ENCODE measurements at places on chromosomes 5 and 9. TPM values are rescaled to one million over a fixed set of nuclear protein-coding genes. Genes with fewer than 3 reads are reported as not detected.

DNA sequence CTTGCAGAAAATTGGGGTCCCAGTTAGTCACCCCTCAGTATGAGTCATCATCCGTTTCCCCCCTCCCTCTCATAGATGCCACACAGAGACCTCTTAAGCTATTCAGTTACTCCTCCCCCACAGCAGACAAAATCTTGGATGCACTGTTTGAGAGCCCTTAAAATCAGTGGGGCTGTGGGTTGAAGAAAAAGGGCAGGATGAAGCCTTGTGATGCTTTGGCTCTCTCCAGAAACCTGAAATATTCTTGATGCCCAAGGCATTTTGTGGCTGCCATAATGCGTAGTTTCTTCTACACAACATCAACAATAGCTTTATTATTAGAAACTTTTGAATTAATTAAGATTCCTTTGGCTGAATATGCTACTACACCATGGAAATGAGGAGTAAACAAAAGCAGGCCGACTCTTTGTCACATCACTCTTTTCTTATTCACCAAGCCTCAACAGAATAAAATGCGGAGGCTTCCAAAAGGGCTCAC, 133.8 kb downstream of the MRPS30 start:
- no peak overlapping the region for H3K4me3 ChIP-seq
- peaks cover under 1% of the 10 kb centered on the region for H3K36me3 ChIP-seq
- H3K27me3 ChIP-seq: peaks cover 2% of the 10 kb centered on the region
- peaks cover 7% of the 10 kb centered on the region for H3K4me1 ChIP-seq

The SOX30 gene
- 0.65 TPM for total RNA-seq

DNA sequence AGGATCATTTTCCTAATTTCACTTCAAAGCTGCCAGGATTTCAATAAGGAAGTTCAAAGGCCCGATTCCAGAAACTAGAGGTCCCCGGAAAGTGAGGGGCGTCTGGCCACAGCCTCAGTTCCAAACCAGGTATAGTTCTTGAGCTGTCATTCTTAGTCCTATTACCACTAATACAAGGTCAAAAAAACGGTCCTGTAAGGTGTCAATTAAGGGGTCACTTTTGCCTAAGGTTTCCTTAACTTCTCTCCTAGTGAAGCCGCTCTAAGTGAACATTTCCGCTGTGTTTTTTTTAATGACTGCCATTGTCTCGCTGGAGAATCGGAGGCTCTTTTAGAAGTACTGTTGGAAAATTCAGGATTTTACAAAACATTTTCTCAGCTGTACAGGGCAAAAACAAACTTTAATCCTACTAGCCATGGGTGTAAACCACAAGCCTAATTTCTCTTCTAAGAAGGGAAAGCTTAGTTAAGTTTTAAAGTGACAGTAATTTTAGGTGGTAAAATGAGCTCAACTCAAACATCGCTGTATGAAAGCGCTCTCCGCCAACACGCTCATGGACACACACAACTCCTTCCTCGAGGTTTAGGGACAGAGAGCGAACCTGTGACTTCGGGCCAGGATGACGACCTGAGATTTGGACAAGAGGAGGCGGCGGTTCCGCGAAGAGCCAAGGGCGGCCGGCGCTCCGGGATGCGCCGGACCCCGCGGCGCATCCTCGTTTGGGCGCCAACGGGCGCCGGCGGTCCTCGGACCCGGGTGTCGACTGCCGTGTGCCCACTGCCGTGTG, 76.7 kb upstream of the IFNE start:
- DNase-seq: peak; percentile 14
- peaks cover 22% of the 10 kb centered on the region for H3K4me1 ChIP-seq
- peak overlapping the region; percentile 85 for H3K4me3 ChIP-seq
- peaks cover 34% of the 10 kb centered on the region for H3K27me3 ChIP-seq
- peak overlapping the region; percentile 25 for H3K27ac ChIP-seq

The SPINK6 gene
- not detected for total RNA-seq

DNA sequence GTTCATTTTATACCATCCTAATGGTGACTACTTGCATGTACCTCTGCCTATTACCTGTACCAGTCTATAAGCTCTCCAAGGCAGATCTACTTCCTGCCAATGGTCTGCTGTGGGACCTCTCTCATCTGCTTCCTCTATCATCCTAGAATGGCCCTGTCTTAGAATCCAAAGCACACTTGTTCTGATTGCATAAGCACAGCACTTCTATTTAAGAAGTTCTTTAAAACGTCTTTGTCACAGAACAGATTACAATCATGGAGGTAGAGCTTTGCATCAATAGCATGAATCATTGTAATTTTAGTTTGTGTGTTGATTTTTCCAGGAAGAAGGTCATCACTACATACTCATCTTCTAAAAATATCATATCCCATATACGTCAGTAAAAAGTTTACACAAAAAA, 131.8 kb upstream of the ACOT12 start:
- DNase-seq: no peak
- peaks cover 5% of the 10 kb centered on the region for H3K4me1 ChIP-seq
- no peaks in the 10 kb centered on the region for H3K36me3 ChIP-seq
- H3K27ac ChIP-seq: peak overlapping the region; percentile 8
- no peak overlapping the region for H3K4me3 ChIP-seq

DNA sequence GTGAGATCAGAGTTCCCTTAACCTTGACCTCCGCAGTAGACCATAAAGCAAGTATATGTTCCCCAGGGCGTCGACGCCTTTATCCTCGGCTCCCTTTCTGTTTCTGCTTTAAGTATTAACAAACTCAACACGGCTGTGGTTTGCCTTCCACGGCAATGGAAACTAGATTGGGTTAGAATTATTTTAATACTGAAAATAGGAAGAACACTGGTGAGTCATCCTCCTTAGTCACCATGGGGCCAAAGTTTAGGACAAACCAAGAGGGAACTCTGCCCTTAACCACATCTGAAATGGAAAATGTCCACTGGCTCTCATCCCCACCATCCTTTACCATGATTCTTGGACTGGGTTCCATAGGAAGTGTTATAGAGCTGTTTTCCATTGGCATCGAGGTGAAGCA, 386.1 kb downstream of the ACTL7B start:
- no peak overlapping the region for H3K4me3 ChIP-seq
- no peaks in the 10 kb centered on the region for H3K4me1 ChIP-seq
- H3K36me3 ChIP-seq: no peaks in the 10 kb centered on the region

The SLC25A51 gene
- total RNA-seq: 25.8 TPM

DNA sequence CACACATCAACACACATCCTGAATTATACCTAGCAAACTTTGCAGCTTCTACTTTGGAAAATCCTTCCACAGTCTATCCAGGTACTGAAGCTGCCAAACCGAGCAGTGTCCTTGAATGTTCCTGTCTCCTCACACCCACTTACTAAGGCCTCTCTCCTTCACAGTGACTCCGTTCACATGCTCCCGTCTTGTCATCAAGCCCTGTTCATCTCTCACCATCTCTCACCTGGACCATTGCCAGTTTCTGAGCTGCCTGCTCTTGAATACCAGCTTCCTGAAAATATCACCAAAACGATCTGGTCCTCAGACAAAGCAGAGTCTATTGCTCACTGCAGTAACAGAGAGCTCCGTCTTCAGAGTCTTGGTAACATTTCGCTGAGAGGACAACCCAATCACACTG, 57.4 kb downstream of the GCNT1 start:
- DNase-seq: peak; percentile 31
- no peaks in the 10 kb centered on the region for H3K36me3 ChIP-seq
- H3K4me3 ChIP-seq: no peak overlapping the region

The RABGAP1 gene
- 27.1 TPM for total RNA-seq

The SLC22A5 gene
- total RNA-seq: 2.8 TPM

- no peaks in the 10 kb centered on the region for H3K36me3 ChIP-seq
- H3K27ac ChIP-seq: no peak overlapping the region
- H3K4me3 ChIP-seq: no peak overlapping the region
- no peak for DNase-seq
Measured at GRCh38 chr5:156230887-156231286, 96.1 kb upstream of the SGCD start.

DNA sequence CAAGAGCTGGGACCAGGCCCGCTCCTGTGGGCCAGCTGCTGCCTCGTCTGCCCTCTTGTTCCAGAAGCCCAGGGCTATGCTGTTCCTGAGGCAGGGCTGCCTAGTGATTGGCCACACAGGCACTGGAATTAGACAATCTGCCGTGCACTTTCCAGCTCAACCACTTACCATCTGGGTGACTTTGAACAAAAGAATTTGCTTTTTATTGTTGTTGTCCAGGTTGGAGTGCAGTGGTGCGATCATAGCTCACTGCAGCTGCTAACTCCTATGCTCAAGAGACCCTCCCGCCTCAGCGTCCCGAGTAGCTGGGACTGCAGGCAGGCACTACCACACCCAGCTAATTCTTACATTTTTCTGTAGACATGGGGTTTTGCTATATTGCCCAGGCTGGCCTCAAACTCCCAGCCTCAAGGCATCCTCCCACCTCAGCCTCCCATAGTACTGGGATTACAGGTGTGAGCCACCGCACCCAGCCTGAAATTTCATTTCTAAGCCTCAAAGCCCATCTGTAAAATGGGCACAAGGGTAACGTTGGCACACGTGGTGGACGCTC, 1.2 kb upstream of the NEK6 start:
- H3K27me3 ChIP-seq: peaks cover 15% of the 10 kb centered on the region
- peaks cover 71% of the 10 kb centered on the region for H3K4me1 ChIP-seq
- H3K27ac ChIP-seq: no peak overlapping the region
- H3K4me3 ChIP-seq: peak overlapping the region; percentile 80

DNA sequence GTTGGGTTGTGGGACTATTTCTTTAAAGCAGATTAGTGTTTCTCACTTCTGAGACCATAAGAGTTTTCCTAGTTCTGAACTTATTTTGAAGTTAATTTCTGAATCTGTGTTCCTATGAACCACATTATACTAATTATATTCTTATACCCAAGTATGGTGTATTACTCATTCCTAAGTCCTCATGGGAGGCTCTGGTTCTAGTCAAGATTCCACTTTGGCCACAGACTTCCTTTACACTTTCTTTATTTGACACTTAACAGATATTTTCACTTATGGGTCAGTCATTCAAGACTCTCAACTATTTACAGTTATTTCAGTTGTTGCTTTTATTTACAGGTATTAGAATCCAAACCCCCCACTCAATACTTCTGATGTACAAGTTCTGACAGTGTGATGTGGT, 937.2 kb upstream of the TYRP1 start:
- H3K4me1 ChIP-seq: no peaks in the 10 kb centered on the region
- no peaks in the 10 kb centered on the region for H3K36me3 ChIP-seq
- no peak overlapping the region for H3K4me3 ChIP-seq
- no peak for DNase-seq
- no peaks in the 10 kb centered on the region for H3K27me3 ChIP-seq
- no peak overlapping the region for H3K27ac ChIP-seq

The TAF11L6 gene
- total RNA-seq: not detected

The PCDHB9 gene
- total RNA-seq: not detected

The CSF2 gene
- total RNA-seq: 128 TPM

The STPG3 gene
- total RNA-seq: not detected

The NXNL2 gene
- not detected for total RNA-seq

GRCh38 chr5:136423944-136424606, 58.7 kb upstream of the TRPC7 start:
- H3K4me3 ChIP-seq: no peak overlapping the region
- no peaks in the 10 kb centered on the region for H3K27me3 ChIP-seq
- no peaks in the 10 kb centered on the region for H3K36me3 ChIP-seq
- H3K27ac ChIP-seq: no peak overlapping the region
- no peak for DNase-seq

DNA sequence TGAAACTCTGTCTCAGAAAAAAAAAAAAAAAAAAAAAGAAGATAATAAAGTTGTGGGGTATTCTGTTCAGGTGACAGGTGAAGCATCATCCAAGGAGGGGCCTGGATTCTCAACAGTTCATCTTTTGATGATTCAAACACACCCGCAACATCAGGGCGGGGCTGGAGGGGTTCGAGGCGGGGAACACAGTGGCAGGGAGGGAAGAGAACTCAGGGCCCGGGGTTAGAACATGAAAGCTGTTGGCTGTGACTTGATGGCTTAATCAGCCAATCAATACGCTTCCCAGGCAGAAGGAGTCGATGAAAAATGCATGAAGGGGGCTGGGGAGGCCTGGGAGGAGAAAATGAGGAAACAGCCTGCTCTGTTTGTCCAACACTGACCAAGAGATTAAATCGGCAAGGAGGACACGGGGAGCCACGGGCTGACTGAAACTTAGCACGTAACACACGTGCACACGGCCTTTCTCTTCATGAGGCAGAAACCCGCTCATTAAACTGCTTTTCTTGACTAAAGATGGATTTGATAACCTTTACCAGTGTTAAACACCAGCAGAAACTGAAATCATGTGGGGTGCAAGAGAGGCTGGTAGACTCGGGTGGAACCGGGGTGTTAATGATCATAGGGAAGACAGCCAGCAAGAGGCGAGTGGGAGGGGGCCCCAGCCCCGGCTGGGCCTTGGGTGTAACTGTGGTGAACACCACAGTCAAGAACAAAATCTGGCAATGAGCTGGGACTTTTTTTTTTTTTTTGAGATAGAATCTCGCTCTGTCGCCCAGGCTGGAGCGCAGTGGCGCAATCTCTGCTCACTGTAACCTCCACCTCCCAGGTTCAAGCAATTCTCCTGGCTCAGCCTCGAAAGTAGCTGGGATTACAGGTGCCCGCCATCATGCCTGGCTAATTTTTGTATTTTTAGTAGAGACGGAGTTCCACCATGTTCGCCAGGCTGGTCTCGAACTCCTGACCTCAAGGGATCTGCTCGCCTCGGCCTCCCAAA, 105.7 kb upstream of the RAPGEF1 start:
- no peaks in the 10 kb centered on the region for H3K36me3 ChIP-seq
- H3K4me3 ChIP-seq: no peak overlapping the region
- peak; percentile 27 for DNase-seq
- peaks cover 11% of the 10 kb centered on the region for H3K27me3 ChIP-seq
- H3K4me1 ChIP-seq: peaks cover under 1% of the 10 kb centered on the region
- no peak overlapping the region for H3K27ac ChIP-seq

- no peak for DNase-seq
- H3K27ac ChIP-seq: no peak overlapping the region
- no peaks in the 10 kb centered on the region for H3K4me1 ChIP-seq
- H3K36me3 ChIP-seq: no peaks in the 10 kb centered on the region
- no peak overlapping the region for H3K4me3 ChIP-seq
Measured at GRCh38 chr5:11248966-11249365, 487.9 kb upstream of the DAP start.

DNA sequence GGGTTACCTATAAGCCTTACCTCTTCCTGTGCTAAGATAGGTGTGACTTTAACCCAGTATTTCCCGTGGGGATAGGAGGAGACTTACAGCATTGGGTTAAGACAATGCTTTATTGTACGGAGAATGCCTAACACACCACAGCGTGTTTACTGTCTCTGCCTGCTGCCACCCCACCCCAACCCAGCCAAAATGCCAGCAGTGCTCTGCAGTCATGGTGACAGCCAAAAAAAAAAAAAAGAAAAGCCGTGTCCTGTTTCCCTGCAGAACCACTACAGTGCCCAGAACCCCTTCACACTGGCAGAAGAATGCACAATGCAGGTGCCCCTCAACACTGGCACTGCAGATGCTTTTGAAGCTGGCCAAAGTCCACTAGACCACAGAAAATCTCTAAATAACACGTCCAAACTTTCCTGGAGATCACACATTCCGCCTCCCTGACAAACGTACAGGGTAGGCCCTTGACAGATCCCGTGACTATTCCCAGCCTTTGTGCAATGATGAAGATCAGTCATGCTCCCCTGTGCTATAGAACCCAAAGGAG, 102.2 kb downstream of the SERINC5 start:
- no peak for DNase-seq
- H3K36me3 ChIP-seq: peaks cover 44% of the 10 kb centered on the region
- peaks cover 60% of the 10 kb centered on the region for H3K4me1 ChIP-seq
- peak overlapping the region; percentile 90 for H3K27ac ChIP-seq

GRCh38 chr9:75504721-75505120, 385.8 kb upstream of the PCSK5 start:
- DNase-seq: no peak
- no peak overlapping the region for H3K27ac ChIP-seq
- no peak overlapping the region for H3K4me3 ChIP-seq
- no peaks in the 10 kb centered on the region for H3K36me3 ChIP-seq
- H3K27me3 ChIP-seq: peaks cover 3% of the 10 kb centered on the region
- no peaks in the 10 kb centered on the region for H3K4me1 ChIP-seq

The HEMGN gene
- 0.69 TPM for total RNA-seq

All from activated CD4-positive, alpha-beta memory T cell treated with anti-CD3 and anti-CD28 coated beads for 36 hours (primary cell).